ENCODE measurements at places on chromosomes 3 and 15. TPM values are rescaled to one million over a fixed set of nuclear protein-coding genes. Genes with fewer than 3 reads are reported as not detected.

DNA sequence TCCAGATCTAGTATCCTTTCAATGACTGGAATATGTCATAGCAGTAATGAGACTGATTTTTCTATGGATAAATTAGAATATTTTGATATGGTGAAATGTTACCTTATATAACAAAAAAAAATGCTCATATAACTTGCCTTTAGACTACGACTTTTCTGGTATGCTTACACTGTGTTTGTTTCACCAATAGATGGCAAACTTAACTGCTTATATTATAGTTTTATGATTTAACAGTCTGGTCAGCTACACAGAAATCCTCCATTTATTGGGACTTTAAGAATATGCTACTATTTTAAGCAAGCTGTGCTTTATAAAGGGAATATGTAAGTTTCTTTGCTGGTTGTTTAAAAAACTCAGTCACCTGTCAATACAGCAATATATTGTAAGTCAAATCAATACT lies 205.6 kb downstream of the VGLL3 start:
- ATAC-seq: no peak

- peak; percentile 81 for ATAC-seq
These were observed at the start of gene RPP25 for GRCh38 chr15:74956648-74957475. RPP25 (minus strand) TSS chr15:74956772; CDS start chr15:74956583, 189 bp downstream.

DNA sequence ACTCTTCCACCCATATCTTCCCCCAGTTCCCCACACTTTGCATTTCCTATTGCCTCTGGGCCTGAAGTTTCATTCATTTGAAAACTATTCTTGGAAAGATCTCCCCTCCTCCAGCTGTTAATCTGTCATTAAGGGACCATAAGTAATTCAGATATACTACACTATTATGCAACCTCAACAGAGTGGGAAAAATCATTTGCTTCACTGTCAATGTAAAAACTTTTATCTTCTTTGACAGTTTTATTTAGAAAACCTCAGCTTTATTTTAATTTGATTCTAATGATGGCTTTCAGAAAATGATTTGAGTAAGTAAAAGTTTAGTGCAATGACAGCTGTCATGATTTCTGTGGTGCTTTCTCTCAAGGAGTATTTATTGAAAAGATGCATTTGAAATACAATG lies 435.3 kb upstream of the KCNMB2 start:
- ATAC-seq: no peak

DNA sequence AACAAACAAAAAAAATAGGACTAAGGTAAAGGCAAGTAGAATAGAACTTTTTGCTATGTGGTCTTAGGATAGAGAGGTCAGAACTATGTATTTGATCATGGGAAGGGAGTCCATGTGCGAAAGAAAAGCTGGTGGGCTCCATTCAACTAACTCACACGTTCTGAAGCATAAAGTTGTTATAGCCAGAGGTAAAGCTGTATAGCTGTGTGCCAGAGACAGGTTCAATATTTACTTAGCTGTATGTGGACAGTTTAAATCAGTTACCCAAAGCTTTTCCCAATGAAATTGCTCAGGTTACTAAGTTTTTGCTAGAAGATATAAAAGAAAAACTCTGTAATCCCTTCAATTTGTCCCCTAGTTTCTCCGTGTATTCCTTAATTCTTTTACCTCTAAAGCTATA lies 37.8 kb downstream of the ADGRG7 start:
- ATAC-seq: no peak

DNA sequence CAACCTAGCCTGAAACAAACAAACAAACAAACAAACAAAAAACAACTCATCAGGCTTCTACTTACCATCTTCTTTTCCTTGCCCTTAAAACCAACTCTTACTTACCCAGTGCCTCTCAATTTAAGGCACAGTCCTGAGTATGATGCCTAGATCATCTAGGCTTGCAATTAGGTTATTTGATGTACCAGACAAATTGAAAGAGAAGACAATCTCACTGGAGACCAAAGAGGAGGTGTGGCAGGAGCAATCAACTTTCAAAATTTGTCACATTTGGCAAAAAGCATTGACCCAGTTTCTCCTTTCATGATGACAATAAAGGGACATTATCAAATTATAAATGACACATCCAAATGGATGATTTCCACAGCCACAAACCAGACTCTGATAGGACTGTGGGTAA lies 36.0 kb downstream of the AAGAB start:
- no peak for ATAC-seq

DNA sequence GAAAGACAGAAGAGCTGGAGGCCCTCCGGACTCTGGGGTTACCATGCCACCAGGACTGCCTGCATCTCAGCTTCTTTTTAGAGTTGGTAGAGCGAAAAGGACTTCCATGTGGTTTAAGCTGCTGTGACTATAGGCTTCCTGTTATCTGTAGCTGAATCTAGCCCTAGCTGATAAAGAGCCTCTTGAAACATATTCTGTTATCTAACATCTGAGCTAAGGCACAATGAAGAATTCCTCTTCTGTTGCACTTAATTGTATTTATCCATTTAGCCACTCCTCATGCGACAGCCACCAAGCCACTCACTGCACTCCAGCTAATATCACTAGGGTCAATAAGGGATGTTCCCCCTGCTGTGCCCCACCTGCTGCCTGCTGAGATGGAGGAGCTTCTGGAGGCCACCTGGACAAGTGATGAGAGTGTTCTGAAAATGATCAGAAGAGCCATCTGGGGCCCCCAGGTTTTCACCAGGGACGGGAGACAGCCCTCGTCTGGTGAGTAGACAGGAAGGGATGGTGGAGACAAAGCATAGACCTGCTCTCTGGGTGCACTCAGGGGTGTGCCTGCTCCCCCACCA lies 94.6 kb upstream of the PLXNA1 start:
- no peak for ATAC-seq

GRCh38 chr3:35744419-35744818 lies 105.1 kb downstream of the ARPP21 start:
- peak; percentile 99 for ATAC-seq

GRCh38 chr3:188664795-188665194 lies 507.0 kb upstream of the TPRG1 start:
- no peak for ATAC-seq

DNA sequence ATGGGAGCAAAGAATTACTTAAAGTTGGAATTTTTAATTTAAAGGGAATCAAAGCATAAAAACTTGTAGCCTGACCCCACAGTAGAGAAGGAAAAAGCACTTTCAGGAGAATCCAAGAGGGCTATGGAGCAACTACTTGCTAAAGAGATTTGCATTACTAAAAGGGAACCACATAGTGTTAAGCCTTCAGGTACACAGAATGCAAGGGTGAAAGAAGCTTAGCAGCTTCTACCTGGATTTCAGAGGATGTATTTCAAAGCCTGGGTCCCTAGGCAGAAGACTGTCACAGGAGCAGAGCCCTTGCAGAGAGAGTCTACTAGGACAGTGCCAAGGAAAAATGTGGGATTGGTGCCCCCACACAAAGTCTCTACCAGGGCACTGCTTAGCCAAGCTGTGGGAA lies 575.0 kb downstream of the GBE1 start:
- no peak for ATAC-seq

- no peak for ATAC-seq
These were observed 353.6 kb downstream of the SHQ1 start for GRCh38 chr3:72494626-72495025.

DNA sequence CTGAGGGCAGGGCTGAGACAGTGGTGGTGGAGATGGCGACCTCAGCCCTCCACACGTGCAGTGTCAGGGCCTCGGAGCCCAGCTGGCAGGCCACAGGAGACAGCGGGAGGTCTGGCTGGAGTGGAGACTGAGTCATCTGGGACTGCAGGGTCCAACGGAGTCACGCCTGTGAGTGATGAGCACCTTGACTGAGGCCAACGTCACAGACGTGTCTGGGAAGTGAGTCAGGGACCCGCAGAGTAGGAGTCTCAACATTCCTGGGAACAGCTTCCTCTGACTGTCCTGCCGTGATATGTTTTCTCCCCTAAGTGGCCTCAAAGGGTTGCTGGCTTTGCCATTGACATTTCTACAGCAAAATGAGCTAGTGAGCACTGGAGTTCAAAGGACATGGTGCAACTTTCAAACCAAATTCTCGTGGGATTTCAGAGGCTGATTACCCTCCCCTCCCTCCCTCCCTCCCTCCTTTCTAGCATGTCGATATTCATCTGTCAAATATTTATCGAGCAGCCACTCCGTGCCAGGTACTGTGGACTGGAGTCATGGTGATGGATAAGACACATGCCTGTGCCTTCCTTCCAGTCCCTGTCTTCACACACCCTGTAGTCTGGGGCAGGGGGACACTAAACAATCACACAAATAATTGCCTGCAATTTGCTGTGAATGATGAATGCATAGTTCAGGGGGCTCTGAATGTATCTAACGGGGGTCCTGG lies 53.3 kb upstream of the AMOTL2 start:
- peak; percentile 97 for ATAC-seq

GRCh38 chr3:25563601-25564000 lies 101.1 kb downstream of the TOP2B start:
- ATAC-seq: no peak

- ATAC-seq: no peak
These were observed 7.7 kb upstream of the SYN2 start for GRCh38 chr3:11996480-11996879.

Gene RARRES1
- total RNA-seq: 2.5 TPM

Gene BFSP2
- not detected for total RNA-seq

Gene PRSS50
- 0.21 TPM for total RNA-seq

Gene ITIH4
- 2.2 TPM for total RNA-seq

Gene ANKUB1
- total RNA-seq: not detected

Gene SLC6A1
- total RNA-seq: 3.9 TPM
